ENCODE measurements at places on chromosomes 2 and 18.

DNA sequence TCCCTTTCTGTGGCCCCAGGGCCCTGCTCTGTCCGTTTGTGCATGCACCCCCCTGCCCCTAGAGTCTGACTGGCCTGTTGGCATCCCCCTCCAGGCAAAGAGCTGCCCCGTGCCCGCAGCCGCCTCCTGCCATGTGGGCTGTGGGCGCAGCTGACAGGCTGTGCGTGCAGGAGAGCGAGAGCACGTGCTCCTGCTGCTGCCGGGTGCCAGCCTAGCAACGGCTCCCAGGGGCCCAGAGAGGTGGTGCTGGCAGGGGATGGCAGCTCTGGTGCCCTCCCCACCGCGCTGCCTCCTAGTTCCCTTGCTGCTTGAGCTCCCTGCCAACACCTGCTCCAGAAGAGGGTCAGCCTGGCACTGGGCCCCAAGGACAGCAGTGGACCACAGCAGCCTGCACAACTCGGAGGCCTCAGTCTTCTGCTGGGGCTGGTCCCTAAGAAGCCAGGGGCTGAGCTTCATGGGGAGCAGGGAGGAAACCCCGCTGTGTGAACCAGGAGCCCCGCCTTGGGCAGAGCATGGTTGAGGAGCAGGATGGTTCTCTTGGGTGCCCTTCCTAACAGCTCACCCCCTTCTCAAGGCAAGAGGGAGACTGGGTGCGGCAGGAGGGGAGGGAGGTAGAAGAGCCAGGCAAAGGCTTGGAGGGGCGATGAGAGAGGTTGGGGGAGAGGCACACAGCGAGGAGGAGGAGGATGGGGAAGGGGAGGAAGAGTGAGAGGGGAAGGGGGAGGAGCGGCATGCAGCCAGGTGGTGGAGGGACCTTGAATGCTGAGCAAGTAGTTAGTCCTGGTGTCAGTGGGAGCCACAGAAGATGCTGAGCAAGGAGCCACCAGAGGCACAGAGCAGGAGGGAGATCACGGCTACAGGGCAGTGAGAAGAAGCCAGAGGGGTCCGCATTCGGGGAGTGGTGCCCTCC, 23.8 kb upstream of the PTMA start:
- DNase-seq: no peak

DNA sequence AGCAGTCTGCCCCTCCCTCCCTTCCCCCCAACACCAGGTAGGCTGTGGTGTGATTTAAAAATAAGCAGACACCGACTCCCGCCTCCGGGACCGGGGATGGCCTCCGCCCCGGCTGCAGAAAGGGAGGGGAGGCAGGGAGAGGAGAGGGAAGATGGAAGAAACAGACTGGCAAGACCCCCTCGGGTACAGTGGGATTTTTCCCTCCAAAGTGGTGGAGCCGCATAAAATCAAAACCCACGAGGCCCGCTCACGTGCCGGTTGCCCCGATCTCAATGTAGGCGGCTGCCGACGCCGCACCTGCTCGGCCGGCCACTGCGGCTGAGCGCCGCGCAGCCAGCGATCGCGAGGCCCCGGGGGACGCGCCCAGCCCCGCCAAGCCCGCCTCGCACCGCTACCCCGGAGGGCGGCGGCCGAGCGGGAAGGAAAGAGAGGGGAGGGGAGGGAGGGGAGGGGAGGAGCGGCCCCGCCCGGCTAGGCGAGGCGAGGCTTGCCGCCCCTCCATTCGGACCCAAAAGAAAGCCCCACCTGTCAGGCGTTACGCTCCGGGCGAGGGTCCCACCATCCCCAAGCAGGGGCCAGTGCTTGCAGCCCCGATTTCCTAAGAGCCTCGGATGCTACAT, 811 bp downstream of the ADD2 start:
- DNase-seq: peak; percentile 87

DNA sequence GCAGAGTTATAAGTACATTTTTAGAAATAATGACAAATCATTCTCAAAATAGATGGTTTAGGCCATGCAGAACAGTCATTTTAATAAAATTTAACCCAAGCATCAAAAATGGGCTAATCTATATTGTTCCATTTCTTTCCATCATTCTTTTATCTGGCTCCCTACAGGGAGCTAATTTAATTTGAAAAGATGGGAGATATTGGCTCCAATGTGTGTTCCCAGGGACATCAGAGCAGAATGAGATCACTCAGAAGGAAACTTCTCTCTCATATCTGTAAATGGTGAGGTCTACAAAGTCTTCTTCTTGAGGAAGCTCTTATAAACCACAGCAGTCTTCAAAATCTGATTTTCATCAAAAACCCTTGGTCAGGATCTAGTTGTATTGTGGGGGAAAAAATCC, 119.4 kb upstream of the RAB6C start:
- DNase-seq: no peak

- no peak for DNase-seq
These were observed 130.6 kb upstream of the CBLN2 start for GRCh38 chr18:72674710-72675109.

- DNase-seq: no peak
These were observed 258.5 kb downstream of the TWIST2 start for GRCh38 chr2:239106314-239106908.

DNA sequence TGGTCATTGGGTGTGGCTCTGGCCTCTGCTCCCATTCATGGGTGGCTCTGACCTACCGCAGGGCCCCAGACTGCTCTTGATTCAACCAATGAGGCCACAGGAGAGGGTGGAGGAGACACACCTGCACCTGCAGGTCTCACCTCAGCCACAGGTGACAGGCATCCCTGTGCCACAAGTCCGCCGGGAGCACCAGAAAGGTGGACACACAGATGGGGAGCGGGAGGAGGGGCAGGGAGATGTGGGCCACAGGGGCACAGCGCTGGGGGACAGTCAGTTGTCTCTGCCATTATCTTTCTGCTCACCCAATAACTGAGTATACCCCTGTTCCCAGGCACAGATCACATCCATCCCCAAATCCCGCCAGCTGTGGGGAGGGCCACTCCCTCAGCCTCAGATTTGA, 189.1 kb upstream of the SALL3 start:
- DNase-seq: no peak

All from NCI-H2171 (cell line).